ENCODE measurements at places on chromosomes 3 and 15. TPM values are rescaled to one million over a fixed set of nuclear protein-coding genes. Genes with fewer than 3 reads are reported as not detected.
A peak's percentile ranks its signal among the peaks of the same experiment; 100 is the strongest.

Gene IL16
- 7.2 TPM for total RNA-seq

GRCh38 chr3:196642434-196642833, 2.9 kb downstream of the NRROS start:
- no peak for DNase-seq

- DNase-seq: peak; percentile 97
These were observed 46.3 kb downstream of the FOXP1 start for GRCh38 chr3:71537211-71537611.

DNA sequence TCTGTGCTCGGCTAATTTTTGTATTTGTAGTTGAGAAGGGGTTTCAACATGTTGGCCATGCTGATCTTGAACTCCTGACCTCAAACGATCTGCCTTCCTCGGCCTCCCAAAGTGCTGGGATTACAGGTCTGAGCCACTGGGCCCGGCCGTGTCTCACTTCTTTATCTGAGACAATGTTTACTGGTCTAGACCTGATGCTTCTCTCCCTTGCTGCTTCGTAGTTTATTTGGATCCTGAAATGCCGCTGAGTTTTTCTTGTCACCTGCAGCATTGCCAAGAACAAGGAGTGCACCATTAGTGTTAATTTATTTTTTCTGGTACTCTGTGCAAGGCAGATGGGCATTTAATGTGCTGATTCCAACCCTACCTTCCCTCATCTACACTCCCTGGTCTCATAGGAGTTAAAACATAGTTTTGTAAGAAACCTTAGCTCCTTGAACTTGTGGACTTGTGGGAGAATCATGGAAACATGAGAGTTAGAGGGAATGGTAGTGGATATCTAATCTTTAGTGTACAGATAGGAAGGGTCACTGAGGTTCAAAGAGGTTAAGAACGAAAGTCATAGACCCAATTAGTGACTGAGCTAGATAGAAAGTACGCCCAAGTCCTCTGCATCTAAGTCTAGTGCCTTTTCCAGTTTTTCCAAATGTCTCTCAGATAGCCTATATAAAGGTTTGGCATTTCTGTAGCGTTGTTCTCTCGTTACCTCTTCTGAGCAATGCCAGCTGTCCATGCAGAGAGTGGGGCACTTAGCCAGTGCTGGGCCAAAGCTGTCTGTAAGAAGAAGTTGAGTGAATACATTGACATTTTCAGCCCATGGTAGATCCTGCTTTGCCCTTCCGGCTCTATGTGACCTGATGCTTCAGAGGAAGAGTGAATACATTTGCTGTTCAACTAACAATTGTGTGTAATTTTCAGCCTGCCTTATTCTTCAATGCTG, 244.1 kb downstream of the LPP start:
- no peak for DNase-seq

GRCh38 chr3:152123457-152123856, 145.3 kb upstream of the MBNL1 start:
- DNase-seq: no peak

DNA sequence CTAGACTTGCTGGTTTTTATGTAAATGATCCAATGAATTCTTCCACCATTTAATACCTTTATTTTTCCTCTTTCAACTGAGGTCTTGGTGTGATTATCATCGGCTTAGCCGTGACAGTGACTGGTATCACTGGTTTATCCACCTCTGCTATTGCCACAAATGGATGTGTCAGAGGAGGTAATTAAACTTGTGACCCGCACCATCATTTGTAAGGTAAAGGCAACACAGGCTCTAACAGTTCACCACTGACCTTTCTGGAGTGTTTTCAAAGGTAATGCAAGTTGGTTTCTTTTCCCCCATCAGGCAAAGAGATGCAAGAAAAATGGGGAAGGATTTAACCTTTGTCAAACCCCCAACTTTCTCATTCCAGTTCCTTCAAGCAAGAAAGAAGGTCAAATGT, 19.7 kb downstream of the SLC12A1 start:
- DNase-seq: no peak

Gene GATA2
- total RNA-seq: 3.6 TPM

- peak; percentile 72 for DNase-seq
These were observed 36.3 kb upstream of the TPM1 start for GRCh38 chr15:63006032-63006878.

Gene CSTA
- total RNA-seq: 38.0 TPM

GRCh38 chr15:70189826-70190695, 92.3 kb upstream of the TLE3 start:
- DNase-seq: no peak

Gene BRPF1
- 10.4 TPM for total RNA-seq

GRCh38 chr3:9710174-9710739, 6.6 kb downstream of the CPNE9 start:
- DNase-seq: no peak

Gene CPOX
- 14.7 TPM for total RNA-seq

Gene ENTPD3
- 0.48 TPM for total RNA-seq

DNA sequence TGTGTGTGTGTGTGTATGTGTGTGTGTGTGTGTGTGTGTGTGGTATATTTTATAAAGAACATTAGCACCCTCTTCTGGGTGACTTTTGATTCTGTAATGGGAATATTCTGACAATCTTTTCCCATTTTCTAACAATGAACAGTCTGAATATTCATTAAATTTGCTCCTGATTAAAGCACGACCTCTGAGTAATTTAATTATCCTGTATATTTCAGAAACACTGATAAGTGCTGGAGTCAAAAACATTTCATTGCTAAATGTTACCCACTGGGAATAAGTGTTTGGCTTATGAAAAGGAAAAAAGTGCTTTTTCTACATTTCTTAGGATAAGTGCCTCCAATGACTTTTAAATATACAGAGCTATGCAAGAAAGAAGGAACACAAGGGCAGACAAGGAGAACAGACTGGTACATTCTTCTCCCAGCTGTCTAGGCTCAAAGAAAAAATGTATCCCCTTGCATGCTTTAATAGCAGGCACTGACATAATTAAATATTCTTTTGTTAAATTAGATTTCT, 32.3 kb upstream of the SYNPR start:
- no peak for DNase-seq

Gene SPPL2A
- 69.3 TPM for total RNA-seq

- DNase-seq: no peak
These were observed 10.3 kb downstream of the SEC13 start for GRCh38 chr3:10310578-10310977.

Gene STAB1
- total RNA-seq: 143 TPM

DNA sequence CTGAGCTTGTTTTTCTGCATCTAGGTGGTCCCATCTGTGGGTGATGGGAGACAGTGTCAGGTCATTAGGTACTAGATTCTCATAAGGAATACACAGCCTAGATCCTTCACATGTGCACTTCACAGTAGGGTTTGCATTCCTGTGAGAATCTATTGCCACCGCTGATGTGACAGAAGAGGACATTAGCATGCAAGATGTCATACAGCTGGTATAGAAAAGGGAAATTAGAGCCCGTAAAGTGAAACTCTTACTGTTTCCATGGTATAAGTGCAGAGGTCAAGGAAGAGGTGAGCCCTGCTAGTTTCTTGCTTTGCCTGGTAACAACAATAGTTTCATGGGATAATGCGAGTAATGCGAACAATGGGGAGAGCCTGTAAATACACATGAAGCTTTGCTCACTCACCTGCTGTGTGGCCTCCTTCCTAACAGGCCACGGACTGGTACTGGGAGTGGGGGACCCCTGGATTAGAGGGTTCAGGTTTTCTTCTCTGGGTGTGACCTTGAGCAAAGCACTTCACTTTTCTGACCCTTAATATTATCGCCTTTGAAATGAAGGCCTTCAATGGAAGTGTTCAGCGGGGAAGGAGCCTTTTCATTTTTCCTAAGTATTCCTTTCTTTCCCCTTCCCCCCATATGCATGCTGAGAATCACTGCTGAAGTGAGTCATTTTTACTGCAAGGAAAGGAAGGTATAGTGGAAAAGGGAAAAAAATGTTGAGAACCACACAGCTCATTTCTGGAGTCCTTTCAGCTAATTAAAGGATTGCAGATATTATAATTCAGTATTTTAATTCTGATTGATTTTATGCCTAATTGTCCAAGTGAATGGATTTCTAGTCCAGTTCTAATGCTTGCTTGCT, 286.4 kb downstream of the UBE2E2 start:
- no peak for DNase-seq

GRCh38 chr3:42169579-42170120, 78.5 kb downstream of the TRAK1 start:
- DNase-seq: no peak

DNA sequence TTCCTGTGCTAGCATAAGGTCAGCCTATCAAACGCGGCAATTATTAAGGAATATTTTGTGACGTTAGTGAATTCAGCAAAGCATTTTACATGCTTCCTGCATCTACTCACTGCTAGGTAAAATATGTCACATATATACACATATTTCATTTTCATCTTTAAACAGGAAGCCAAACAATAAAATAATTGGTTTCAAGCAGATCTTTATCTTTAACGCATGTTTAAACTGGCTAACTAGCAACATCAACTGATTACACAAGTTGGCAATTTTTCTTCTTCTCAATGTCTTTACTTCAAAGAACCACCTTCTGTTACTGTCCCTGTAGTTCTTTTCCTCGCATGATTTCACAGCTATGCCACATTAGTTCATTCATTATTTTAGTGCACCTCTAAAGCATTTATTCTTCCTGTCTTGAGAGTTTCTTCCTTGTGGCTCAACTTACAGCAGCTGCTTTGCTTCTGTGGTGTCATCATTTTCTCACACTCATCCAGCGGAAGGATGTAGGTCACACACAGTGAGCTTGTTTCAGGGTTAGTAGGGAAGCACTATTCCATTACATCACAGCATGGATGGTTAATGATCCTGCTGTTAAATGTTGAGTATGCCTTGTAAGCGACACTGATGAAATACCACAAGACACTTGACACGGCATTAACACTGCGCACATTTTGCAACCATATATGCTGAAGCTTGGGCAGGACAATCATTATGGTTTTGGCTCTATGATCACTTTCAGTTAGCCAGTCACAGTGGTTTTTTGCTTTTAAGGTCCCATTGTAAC, 2.3 kb upstream of the BCHE start:
- peak; percentile 26 for DNase-seq

Gene UCN2
- 1.9 TPM for total RNA-seq

DNA sequence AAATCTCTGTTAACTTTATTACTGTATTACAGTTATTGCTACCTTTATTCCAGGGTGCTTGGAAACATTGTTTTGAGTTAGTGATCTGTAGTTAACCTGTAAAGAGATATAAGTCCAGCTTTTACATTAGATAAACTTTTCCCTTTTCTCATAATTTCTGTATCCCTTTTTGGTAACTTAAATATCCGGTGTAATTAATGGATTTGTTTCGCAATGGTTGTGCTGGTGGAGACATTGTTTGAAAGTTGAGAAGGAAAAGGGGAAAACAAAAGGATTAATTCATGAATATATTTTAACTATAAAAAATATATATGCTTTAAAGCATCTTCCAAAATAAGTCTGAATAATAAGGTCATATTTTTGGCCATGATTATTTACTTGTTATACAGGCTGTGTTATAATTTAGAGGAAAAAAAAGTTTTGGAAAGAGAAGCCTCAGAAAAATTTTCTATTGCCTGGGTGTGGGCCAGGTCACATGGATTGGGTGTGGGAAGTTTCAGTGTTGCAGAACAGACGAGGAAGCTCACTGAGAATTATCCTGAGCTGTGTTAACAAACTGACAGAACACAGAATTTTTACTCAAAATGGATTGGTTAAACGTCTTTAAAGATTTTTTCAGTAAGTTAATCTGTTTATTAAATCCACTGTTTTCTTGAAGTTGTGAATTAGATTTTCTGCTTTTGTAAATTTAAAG, 27.7 kb upstream of the IL20RB start:
- DNase-seq: peak; percentile 71

DNA sequence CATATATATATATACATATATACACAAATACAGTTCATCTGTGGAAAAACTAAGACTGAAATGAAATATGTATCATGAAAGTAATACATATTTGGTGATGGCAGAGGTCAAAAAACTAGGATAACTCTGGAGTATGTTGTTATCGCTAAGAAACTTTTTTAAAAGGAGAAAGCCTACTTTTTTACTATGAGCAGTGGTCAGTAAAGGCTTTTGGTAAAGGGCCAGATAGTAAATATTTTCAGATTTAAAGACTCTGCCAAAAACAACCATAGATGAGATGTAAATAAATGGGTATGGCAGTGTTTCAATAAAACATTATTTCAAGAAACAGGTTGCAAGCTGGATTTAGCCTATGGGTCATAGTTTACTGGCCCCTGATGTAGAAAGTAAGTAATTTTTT, 93.8 kb upstream of the TGFBR2 start:
- peak; percentile 39 for DNase-seq

DNA sequence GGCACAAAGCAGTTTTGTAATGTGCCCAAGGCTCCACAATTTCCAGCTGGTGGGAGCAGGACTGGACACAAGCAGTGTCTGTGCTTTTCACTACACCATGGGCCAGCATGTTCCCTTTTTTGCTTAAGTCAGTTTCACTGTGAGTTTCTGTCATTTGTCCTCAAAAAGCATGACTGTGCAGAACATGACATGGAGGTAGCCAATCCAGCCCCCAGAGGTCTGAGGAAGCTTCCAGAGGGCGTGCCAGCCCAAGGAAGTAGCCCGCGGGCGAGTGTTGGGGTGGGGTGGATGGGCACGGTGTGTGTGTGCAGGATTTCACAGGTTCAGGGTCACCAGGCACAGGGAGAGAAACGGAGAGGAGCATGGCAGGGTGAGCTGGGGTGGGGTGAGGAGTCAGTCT, 8.0 kb upstream of the EEFSEC start:
- peak; percentile 35 for DNase-seq

- DNase-seq: peak; percentile 97
These were observed at the start of the genes GORASP1 and TTC21A for GRCh38 chr3:39107388-39108199. Gene GORASP1, minus strand, starts transcription at chr3:39107627. Its CDS starts 86 bp downstream, at chr3:39107541. Gene TTC21A, plus strand, starts transcription at chr3:39107680. Its CDS starts 158 bp downstream, at chr3:39107838.

DNA sequence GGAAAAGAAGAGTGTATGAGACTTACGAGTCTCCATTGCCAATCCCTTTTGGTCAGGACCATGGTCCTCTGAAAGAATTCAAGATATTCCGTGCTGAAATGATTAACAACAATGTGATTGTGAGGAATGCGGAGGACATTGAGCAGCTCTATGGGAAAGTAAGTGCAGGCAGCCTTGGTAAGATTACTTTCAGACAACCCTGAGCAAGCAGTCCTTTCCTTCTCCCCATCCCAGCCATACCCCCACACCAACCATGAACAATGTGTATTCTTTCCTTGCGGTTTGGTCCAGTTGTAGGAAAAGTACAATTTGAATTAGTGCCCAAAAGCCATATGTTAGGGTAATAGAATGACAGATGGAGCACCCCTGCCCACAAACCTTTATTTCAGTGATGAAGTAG, 5.6 kb downstream of the TSEN2 start:
- DNase-seq: no peak

Gene SLCO2A1
- total RNA-seq: 4.3 TPM

Gene GJD2
- 5.1 TPM for total RNA-seq

Data from umbilical cord (tissue), 2 donors.